ENCODE measurements at places on chromosomes 2 and 18.

DNA sequence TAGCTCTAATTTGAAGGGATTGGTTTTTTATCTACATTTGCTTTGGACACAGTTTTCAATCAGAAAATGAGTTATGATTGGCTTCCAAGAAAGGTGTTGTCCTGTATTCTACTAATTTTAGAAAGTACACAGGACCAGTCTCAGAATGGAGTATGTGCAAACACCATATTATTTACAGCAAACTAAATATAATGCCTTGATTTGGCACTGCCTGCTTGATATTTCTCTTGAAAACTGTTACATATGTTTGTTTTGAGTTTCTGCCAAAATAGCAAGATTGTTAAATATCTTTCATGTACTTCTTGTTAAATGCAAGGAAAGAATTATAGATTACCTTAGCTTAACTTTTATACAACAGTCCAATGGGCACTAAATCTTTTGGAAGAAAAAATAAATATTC, 694.9 kb downstream of the KCNJ3 start:
- no peak for DNase-seq

DNA sequence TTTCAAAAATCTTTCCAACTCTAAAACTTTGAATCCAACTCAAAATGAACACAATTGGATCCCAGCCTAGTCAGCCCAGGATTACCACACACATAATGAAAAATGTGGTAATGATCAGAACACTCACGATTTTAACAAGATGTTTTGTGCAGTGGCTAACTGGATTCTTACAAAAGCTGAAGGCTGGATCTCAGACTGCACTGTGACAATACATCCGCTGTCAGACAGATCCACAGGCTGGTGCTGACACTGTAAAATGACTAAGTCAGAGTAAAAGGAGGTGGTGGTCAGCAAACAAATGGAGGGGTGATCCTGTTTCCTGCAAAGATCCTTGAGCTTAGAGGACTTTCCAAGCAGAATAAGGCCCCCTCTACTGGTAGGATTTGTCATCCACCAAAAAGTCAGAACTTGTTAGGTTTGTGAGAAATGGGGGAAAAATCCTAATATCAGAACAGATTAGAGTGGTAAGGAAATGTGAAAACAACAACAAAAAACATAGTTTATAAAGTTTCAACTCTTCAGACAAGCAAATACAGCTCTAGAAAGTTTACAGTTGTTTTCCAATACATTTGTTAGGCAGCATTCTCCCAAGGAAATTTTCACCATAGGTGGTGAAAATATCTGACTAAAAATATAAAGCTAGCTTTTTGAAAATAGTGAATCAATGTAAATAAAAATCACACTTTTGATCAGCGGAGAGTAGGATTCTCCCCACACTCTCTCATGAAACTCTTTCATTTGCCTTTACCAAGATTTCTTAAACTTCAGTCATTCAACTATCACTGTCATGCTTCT, 211.9 kb downstream of the AGPS start:
- no peak for DNase-seq

- no peak for DNase-seq
Measured at GRCh38 chr2:26645762-26646161, 4.6 kb upstream of the CIB4 start.

DNA sequence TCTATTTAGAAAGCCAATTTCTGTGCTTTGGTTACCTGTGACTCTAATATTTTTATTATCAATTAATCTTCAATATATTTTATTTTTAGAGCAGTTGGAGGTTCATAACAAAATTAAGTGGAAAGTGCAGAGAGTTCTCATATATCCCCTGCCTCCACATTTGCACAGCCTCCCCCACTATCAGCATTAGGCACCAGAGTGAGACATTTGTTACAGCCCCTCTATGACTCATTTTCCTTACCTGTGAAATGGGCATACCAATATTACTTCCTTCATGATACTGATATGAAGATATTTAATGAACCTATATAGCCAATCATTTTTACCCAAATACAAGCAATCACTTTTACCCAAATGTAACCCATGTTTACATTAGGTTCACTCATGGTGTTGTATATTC, 34.0 kb upstream of the CYTIP start:
- DNase-seq = no peak

DNA sequence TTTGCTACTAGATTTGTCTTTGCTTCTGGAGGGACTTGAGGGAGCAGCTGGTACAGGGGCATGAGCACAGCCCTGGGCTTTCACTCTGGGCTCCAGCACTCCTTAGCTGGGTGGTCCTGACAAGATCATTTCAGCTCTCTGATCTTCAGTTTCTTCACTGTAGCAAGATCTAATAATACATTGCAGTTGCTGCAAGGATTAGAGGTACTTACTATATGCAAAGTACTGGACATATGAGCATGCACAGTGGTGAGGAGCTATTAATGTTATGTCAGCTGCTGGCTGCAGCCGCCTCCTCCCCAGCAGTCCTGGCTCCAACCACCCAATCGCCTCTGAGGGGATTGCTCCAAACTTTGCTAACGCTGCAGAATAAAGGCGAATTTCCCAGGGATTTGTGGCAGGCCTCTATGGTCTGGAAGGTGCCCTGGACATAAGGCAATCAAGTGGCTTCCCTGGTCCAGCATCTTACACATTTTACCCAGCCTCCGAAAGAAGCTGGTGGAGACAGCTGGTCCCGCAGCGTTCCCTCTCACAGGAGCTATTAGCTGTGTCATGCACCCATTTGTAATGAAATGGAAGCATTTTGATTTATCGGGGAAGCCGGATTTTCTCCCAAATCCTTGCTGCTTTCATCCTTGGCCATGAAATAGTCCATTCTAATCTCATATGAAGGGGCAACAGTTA, 96.7 kb downstream of the RHOB start:
- no peak for DNase-seq

DNA sequence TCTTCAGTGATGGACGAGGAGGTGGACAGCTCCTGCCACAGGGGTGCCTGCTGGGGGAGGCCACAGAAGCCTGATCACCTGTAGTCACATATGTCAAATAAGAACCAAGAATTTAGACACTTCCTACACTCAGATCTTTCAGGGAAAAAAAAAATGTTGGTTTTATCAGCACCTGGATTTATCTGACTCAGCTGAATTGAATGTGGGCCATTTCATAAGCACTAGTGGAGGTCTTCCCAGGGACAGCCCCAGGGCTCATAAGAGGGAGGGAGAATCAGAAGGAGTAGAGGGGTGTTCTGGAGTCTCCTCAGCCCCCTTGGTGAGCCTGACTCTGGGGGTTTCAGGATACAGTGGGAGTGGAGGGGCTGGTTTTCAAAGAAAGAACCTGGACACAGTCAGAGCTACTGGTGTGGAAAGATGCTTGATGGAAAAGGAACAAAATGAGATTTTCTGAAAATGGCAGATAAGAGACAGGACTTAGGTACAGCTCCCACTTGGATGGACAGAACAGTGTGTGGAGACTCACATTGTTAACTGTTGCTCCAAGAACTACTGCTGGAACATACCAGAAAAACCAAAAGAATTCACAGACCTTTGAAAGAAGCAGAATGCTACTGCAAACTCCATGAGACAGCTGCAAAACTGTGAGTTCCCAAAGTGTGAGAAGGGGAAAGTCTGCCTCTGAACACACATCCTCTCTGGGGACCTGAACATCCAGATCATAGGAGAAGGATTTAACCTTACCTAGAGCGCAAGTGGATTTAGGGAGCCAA, 45.4 kb downstream of the LCT start:
- DNase-seq = no peak

GRCh38 chr2:42372474-42373200, 11.6 kb upstream of the COX7A2L start:
- no peak for DNase-seq

GRCh38 chr2:1283871-1284270, 129.4 kb upstream of the TPO start:
- no peak for DNase-seq

GRCh38 chr2:98903064-98903355, 33.0 kb downstream of the CRACDL start:
- DNase-seq = no peak
